ENCODE measurements at places on chromosomes 13 and 19.

DNA sequence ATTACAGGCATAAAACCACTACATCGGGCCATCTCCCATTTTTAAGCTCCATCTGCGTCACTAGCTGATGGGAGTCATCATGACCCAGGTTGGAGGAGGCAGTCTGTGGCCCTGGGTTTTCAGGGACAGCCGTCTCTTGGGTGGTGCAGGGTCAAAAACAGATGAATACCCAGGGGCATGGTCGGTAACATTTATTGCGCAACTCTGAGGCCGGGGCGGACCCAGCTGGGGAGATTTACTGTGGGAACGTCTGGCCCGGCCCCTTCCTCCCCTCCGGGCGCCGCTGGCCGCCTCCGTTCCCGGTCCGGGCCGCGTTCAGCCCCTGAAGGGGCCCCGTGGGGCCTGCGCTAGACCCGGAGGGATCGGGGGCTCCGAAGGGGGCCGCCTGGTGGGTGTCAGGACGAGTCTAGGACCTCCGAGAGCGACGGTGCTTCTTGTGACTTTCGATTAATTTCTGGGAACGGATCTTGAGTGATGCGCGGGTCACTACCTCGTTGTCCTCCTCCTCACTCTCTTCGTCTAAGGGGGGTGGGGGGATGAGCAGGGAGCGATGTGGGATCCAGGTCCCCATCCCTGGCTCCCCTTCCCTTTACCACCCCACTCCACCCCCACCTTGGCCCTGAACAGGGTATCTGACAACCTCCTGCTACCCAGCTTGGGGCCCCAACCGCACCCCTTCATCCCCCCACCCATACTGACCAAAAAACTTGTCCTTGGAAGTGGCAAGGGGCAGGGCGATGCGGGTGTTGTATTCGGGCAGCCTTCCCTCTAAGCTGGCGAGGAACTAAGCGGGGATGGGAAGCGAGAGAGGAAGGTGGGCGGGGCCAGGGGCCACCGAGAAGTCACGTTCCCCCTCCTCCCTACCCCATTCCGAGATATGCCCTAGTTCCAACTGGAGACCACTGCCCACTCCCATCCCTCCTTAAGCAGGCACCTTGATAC, 1.6 kb upstream of the RGL3 start:
- DNase-seq = no peak

- DNase-seq = no peak
These were observed 2.8 kb downstream of the EVI5L start for GRCh38 chr19:7832781-7833180.

GRCh38 chr13:27023385-27024073, 148.1 kb downstream of the USP12 start:
- no peak for DNase-seq

GRCh38 chr13:111283991-111284390, 36.5 kb upstream of the TEX29 start:
- DNase-seq = no peak

DNA sequence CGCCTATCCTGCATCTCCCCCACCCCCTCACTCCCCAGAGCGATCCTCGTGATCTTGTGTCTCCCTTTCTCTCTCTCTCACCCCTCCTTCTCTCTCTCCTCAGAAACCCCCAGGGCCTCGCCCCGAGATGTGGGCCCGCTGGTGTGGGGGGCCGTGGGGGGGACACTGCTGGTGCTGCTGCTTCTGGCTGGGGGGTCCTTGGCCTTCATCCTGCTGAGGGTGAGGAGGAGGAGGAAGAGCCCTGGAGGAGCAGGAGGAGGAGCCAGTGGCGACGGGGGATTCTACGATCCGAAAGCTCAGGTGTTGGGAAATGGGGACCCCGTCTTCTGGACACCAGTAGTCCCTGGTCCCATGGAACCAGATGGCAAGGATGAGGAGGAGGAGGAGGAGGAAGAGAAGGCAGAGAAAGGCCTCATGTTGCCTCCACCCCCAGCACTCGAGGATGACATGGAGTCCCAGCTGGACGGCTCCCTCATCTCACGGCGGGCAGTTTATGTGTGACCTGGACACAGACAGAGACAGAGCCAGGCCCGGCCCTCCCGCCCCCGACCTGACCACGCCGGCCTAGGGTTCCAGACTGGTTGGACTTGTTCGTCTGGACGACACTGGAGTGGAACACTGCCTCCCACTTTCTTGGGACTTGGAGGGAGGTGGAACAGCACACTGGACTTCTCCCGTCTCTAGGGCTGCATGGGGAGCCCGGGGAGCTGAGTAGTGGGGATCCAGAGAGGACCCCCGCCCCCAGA, 12.8 kb upstream of the TOMM40 start:
- no peak for DNase-seq

DNA sequence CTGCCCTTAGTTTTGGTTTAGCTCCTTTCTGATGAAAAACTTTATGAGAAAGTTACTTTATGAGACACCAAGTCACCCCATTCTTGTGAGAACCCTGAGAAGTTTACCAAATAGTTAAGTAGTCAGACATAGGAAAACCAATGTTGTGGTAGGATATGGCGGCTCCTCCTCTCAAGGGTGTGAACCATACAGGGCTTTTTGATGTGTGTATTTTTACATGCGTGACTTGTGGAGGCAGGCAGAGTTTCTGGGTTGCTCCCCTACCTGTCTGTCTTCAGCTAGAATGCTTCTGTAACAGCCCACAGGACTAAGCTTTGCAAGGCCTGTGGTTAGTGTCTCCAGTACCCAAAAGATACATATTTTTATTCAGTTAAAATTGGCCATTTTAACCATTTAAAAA, 18.3 kb downstream of the UBAC2 start:
- DNase-seq = no peak

GRCh38 chr13:78608688-78609463, 5.5 kb upstream of the POU4F1 start:
- no peak for DNase-seq

- no peak for DNase-seq
These were observed 10.3 kb downstream of the EHD2 start for GRCh38 chr19:47723581-47723940.

GRCh38 chr19:24052811-24053210, 34.2 kb upstream of the ZNF254 start:
- DNase-seq = no peak

DNA sequence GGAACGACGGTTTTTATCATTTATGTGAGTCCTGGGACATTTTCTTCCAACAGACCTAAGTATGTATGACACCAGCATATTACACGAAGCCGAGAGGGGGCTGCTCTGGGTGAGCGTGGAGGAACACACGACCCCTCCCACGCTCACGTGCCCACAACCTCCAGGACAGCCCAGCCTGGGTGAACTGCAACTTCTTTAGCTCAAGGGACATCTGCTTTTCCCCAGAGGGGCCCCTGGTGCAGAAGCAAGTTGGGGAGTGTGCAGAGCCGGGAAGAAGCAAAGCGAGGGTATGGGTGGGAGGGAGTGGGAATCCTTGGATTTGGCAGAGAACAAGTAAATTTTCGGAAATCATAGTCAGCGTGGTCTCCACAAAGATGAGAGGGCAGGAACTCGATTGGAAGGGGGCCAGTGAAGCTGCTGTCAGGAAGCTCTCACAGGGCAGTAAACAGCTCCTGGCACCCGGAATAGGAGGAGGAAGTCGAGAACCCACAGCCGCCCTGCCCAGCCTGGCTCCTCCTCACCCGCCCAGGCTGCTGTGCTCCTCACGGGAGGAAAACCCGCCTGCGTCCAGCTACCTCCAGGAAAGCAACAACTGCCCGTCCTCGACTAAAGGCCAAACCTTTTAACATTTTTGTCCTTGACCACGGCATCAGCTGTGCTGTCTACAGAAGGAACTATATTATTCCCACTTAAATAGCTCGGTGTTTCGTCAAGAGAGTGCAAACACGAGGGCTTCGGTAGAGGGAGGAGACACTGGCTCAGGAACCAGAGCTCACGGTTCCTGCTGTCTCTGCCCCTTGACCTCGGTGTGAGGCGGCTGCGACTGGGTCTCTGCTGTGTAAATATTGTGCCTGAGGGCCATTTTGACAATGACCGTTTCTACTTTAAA, 17.2 kb upstream of the CFAP97D2 start:
- no peak for DNase-seq

DNA sequence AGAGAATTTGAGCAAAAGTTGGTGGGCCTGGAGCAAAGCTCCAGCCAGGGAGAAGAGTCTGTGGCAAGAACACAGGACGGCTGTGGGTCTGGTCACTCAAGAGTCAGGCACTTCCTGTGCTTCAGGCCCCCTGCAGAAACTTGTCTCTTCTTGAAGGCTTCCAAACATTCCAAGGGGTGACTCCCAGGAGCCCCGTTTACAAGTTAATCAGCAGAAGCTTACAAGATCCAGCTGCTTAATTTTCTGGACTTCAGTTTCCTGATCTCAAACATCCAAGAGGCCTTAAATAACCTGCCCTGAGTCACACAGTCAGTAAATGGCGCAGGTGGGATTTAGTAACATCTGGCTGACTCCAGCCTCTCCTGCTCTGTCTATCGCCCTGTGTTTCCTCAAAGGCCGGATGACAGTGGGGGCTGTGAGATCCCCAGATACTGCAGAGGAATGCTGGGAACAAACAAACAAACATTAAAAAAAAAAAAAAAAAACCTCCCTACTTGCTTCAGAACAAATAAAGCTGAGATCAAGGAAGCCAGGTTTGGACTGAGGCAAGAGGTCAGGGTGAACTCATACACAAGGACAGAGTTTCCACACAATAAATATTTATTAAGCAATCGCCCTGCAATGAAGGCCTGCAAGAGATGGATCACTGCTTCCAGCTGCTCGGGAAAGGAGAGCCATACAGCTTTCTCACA, 175.4 kb upstream of the RFC3 start:
- DNase-seq = no peak

DNA sequence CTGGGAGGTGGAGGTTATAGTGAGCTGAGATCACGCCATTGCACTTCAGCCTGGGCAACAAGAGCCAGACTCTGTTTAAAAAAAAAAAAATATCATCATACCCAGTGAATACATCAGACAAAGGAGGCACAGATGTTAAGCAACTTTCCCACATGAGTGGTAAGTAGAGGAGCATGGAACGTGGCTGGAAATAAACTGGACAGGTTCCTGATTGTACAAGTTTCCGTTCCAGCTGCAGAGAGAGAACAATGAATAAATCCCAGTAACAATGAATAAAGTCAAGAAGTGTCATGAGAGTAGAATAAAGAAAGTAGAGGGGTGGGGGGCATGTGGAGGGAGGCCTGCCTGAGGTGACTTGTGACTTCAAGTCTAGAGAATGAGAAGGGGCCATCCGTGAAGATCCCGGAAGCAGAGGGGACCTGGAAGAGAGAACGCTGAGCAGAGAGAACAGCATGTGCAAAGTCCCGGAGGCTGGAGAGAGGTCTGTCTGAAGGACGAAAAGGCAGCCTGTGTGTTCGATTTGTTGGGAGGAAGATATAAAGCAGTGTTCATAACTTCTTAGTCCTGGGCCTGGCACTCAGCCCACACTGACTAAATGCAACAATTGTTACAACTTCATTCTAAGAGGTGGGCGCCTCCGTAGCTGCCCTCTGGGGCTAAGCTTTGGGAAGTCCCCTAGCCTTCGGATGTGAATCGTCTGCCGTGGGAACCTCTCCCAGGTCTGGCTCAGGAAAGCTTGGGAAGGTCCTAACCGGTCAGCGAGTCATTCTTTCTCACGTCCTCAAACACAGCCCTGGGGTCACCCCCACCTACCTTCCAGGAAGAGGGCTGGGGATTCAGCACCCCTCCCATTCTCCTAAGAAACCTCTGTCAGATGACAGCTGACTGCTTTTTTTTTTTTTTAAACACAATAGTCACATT, 15.3 kb upstream of the ARHGEF18 start:
- DNase-seq = no peak

DNA sequence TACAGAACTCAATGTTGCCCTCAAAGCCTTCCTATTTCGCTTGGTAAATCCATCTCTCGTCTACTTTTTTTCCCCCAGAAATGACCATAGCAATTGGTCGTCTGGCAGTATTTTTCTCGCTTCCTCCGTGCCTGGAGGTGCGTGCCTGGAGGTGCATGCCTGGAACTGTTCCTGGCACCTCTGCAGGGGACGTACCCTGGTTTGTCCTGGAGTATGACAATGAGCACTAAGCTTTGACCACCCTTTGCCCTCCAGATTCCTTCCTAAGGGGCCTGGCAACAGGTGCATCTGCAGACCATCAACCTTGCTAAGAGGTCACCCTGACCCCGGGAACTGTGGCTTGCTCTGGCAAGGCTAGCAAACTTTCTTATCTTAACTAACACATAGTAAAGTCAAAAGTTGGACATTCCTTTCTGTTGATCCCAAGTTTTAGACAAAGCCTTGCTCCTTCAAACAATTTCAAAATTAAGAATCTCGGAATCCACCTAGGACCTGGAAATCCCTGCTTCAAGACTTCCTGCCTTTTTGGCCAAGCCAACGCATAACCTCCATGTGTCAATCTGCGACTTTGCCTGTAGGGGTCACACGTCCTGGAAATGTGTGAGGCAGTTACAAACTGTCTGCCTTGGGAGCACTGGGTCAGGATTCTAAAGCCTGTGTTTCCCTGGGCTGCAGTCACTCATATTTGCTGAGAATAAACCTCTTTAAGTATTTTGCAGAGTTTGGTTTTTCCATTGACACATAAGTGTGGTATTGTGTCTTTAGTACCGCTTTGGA, 28.8 kb upstream of the TUBGCP3 start:
- DNase-seq = no peak

- no peak for DNase-seq
These were observed 1.2 kb downstream of the C2CD4C start for GRCh38 chr19:407511-408440.

GRCh38 chr19:3420909-3421619, 54.7 kb downstream of the NFIC start:
- no peak for DNase-seq

DNA sequence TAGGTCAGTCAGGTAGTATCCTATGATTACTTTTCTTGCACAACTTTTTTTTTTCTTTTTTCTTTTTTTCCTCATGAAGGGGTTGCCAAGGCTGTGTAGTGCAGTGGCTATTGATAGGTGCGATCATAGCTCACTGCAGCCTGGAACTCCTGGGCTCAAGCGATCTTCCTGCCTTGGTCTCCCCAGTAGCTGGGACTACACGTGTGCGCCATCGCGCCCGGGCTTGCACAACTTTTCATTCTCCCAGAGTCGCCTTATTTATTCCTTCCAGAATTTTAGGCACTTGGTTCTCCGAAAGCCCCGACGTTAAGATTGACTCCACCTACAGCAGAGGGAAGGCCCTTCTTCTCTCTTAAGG, 867 bp upstream of the ZNF613 start:
- DNase-seq = no peak

- DNase-seq = no peak
These were observed 299.7 kb upstream of the SGCG start for GRCh38 chr13:22880741-22881720.

DNA sequence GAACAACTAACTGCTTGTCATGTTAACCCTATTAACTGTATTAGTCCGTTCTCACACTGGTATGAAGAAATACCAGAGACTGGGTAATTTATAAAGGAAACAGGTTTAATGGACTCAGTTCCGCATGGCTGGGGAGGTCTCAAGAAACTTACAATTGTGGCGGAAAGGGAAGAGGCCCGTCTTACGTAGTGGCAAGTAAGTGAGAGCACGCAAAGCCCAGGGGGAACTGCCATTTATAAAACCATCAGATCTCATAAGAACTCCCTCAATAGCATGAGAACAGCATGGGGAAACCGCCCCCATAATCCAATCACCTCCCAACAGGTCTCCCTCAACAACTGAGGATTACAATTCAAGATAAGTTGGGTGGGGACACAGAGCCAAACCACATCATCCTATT, 34.7 kb downstream of the PHF11 start:
- no peak for DNase-seq
